ENCODE measurements at places on chromosomes 16 and 17.

DNA sequence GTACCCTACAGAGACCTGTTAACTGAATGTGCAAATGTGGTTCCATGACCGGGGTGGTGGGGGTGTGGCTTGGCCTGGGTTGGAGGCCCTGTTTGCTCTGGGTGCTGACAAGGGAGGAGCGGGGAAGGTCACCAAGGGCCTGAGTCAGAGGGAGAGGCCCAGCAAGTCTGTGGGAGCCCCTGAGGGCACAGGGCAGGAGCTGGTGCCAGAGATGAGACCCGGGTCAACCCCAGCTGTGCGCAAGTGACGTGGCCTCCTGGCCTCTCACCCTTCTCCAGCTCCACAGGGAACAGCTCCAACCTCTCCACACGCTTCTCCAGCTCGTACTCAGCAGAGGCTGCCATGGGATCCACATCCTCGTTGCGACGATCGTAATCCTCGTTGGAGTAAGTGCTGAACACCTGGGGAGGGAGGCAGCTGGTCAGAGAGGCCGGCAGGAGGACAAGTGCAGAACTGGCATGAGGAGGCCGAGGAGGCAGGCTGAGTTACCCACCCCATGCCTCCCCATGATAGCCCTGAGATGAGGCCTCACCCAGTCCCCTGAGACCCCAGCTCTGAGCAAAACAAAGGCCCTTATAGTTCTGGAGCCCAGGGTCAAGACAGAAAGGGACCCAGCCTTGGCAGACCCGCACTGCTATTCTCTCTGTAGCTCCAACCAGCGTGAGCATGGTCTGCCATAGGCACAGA lies 5.5 kb downstream of the PPP1R9B start:
- DNase-seq, result no peak

GRCh38 chr17:21015564-21015963 lies 27.2 kb downstream of the USP22 start:
- DNase-seq, result no peak

- DNase-seq, result no peak
These were observed 199.1 kb downstream of the XYLT1 start for GRCh38 chr16:17271687-17272086.

DNA sequence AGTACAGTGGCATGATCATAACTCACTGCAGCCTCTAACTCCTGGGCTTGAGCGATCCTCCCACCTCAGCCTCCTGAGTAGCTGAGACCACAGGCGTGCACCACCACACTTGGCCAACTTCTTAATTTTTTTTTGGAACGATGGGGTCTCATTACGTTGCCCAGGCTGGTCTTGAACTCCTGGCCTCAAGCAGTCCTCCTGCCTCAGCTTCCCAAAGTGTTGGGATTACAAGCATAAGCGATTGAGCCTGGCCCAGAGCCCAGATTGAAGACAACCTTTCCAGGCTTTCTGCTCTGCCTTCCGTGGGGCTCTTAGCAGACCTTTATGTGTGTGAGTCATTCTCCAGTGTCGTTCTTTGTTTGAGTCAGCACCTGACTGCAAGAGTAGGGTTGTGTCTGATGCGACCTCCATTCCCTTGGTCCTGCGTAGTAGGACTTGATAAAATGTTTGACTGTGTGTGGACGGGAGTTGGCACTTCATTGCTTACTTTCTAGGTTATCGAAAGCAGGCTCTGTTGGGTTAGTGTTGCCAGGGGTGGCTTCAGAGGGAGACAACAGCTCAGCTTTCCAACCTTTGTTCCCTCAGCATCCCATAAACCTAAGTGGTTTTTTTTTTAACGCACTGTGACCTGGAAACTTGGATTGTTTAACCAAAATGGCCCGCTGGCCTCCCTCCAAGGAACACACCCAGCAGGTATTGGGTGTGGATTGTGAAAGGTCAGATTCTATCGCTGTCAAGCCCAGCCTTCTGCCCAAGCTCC lies 26.4 kb downstream of the EEF2K start:
- DNase-seq, result no peak

GRCh38 chr17:80519091-80519781 lies 25.4 kb upstream of the RPTOR start:
- no peak for DNase-seq

DNA sequence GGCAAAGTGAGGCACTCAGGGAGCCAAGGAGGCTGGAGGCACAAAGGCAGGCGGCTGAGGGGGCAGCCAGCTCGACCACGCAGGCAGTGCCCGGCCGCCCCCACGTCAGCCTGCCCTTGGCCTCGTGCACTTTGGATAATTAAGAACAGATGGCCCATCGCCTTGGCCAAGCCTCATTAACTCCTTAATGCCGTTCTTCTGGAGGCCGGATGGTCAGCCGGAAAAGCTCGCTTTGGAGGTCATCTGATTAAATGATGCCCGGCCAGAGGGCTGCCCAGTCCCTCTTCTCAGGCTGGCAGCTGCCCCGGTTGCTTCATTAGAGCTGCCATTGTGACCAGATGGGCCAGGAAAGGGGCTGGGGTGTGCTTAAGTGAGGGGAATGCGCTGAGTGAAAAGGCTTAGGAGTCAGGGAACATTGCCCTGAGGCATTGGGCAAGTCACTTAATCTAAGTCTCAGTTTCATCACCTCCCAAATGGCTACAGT lies 364.0 kb downstream of the NPIPA8 start:
- no peak for DNase-seq

DNA sequence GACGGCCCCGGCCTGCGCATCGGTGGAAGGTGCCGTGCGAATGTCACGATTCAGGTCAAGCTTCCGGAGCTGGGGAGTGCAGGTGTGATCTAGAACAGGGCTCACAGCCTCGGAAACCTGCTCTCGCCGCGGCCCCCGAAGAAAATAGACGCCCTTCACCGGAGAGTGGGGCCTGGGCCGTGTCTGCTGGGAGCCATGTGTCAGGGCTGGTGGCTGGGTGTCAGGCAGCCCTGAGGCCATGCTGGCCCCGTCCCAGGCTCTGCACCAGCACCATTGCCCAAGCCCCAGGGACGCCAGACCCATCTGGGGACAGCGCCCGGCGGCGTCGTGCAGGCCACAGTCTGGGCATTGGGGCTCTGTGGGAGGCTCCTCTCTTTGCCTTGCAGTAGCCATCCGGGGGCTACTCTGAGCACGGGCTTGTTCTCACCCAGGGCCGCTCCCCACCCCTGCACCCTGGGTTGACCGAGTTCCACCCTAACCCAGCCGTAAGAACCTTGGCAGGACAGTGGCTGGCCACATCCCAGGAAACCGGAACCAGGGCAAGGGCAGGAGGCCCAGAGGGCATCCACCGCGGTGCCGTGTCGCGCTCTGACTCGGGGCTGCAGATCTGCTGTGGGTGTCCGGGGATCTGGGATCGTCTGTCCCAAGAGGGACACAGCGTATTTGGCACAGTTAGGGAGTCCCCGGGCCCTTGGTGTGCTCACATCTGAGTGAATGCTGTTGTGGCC lies 5.3 kb upstream of the NUDT16L1 start:
- DNase-seq, result peak; percentile 4

DNA sequence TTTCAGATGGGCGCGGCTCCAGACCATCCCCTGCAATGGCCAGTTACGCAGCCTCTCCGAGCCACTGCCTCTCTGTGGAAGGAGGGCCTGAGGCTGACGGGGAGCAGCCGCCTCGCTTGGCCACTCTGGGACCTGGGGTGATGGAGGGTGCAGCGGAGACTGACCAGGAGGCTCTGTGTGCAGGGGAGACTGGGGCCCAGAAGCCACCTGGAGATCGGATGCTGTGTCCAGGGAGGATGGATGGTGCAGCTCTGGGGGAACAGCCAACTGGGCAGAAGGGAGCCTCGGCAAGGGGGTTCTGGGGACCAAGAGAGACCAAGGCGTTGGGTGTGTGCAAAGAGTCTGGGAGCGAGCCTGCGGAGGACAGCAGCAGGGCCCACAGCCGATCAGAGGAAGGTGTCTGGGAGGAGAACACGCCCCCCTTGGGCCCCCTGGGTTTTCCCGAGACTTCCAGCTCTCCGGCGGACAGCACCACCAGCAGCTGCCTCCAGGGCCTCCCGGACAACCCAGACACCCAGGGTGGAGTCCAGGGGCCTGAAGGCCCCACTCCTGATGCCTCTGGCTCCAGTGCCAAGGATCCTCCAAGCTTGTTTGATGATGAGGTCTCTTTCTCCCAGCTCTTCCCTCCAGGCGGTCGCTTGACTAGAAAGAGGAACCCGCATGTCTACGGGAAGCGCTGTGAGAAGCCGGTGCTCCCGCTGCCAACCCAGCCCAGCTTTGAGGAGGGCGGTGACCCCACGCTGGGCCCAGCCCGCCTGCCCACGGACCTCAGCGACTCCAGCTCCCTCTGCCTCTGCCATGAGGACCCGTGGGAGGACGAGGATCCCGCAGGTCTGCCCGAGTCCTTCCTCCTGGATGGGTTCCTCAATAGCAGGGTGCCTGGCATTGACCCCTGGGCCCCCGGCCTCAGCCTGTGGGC lies 17.4 kb upstream of the ZFPM1 start:
- no peak for DNase-seq

- DNase-seq, result no peak
These were observed 9.5 kb upstream of the FZD2 start for GRCh38 chr17:44547625-44548267.

- DNase-seq, result no peak
These were observed 119.3 kb upstream of the TBX2 start for GRCh38 chr17:61280338-61280737.

DNA sequence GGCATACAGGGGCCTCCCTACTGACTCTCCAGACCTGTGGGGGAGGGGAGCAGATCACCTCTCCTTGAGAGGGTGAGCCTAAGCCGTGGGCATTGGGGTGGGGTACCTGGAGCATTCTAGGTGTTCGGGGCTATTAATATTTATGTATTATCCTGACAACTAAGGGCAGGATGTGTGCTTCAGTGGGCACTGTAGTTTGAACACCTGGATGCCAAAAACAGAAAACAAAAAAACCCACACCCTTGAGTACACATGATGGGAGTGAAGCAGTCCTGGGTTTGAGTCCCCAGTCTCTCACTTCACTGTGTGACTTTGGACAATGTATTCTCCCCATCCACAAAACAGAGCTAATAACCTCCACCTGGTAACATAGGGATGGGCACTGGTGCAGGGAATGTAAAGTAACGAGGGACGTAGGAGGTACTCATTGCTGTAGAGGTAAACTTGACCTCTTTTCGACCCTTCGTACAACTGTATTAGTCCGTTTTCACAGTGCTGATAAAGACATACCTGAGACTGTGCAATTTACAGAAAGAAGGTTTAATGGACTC lies 257.8 kb downstream of the CPPED1 start:
- no peak for DNase-seq

GRCh38 chr16:4212211-4212933 lies 29.5 kb downstream of the SRL start:
- no peak for DNase-seq

DNA sequence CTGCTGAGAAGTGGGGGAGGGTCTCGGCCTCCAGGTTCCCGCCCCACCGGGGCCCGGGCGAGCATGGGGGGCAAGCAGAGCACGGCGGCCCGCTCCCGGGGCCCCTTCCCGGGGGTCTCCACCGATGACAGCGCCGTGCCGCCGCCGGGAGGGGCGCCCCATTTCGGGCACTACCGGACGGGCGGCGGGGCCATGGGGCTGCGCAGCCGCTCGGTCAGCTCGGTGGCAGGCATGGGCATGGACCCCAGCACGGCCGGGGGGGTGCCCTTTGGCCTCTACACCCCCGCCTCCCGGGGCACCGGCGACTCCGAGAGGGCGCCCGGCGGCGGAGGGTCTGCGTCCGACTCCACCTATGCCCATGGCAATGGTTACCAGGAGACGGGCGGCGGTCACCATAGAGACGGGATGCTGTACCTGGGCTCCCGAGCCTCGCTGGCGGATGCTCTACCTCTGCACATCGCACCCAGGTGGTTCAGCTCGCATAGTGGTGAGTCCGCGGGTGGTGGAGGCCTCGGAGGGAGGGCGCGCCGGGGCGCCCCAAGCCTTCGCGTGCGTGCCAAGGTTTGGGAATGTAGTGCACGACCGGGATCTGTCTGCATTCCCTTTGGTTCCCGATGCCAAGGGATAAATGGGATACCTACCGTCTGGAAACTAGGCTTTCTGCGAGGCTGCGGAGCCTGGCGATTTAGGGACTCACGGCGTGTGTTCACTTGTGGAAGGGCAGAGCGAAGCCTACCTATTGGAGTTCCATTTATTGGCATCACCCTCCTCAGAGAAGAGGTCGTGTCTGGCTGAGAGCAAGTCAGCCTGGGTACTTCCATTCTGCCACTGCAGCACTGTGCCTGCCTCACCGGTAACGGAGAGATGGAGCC lies 1.0 kb downstream of the ZNRF1 start:
- peak; percentile 59 for DNase-seq

GRCh38 chr17:76812263-76812662 lies 55.9 kb upstream of the MGAT5B start:
- DNase-seq, result no peak

GRCh38 chr16:55656691-55657092 lies 904 bp downstream of the SLC6A2 start:
- no peak for DNase-seq

DNA sequence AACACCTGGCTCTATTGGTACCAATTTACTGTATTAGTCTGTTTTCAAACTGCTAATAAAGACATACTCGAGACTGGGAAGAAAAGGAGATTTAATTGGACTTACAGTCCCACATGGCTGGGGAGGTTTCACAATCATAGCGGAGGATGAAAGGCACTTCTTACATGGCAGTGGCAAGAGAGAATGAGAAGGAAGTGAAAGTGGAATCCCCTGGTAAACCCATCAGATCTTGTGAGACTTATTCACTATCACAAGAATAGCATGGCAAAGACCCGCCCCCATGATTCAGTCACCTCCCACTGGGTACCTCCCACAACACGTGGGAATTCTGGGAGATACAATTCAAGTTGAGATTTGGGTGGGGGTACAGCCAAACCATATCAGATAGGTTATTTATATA lies 22.6 kb upstream of the GOSR1 start:
- no peak for DNase-seq

GRCh38 chr17:14733376-14733775 lies 432.5 kb downstream of the HS3ST3B1 start:
- no peak for DNase-seq

GRCh38 chr17:70230850-70231640 lies 61.7 kb downstream of the KCNJ2 start:
- no peak for DNase-seq

DNA sequence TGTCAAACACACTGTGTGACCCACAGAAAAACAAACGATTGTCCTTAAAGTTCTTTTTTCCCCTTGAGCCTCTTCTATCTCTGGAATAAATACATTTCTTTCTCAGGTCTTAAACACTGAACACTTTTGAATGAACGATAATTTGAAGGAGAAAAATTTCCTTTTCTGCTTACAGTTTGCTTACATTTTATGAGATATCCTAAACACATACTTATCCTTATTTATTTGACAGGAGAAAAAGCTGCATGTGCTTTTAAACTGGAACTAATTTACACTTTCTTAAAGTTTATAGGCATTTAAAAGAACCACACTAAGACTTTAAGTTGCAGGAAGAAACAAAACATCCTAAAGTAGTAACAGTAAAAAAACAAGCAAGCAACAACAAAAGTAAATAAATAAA lies 4.7 kb upstream of the IGF2BP1 start:
- no peak for DNase-seq

DNA sequence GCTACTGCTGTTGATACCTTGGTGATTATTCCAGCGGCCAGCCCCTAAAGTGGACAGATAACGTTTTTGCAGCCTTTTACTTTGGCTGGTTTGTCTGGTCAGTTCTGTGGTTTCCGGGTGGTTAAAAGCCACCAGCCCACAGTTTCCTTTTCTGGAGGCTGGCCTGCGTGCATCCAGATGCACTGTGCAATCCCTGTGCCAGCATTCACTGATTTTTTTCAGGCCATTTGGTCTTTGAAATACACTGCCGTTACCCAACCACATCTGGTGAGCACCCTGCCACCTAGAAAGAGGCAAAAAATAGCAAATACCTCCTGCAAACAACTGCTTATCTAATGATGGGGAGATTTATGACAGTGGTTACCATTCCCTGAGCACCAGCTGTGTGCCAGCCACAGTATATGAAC lies 797 bp downstream of the NUDT7 start:
- DNase-seq, result no peak
